NCI-H1092 treated with DMSO at 0.1 percent for 48 hours (cell line): ENCODE measurements at places on chromosomes 5 and 9.

GRCh38 chr9:113160571-113160970 is 9.8 kb downstream of the SLC31A2 start:
- DNase-seq: peak; percentile 2

- DNase-seq: no peak
These were observed 28.1 kb downstream of the ANKRD33B start for GRCh38 chr5:10591966-10592365.

- DNase-seq: no peak
These were observed 148.8 kb upstream of the ABCA1 start for GRCh38 chr9:105076729-105077128.

DNA sequence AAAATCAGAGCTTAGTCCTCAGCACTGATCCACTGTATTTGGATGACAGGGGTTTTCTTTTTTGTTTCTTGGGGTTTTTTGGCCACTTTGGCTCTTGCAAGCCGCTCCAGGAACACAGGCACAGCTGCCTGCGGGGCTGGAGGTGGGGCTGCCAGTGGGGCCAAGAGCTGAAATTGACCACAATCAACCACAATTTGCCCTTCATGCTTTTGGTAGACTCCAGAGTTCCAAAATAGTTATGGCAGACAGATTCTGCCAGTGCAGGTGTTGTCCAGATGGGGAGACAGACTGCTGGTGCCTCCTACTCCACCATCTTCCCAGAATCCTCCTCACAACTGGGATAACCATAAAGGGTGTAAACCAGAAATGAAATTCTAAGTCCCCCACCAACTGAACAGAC is 36.5 kb downstream of the PLEKHG4B start:
- no peak for DNase-seq

DNA sequence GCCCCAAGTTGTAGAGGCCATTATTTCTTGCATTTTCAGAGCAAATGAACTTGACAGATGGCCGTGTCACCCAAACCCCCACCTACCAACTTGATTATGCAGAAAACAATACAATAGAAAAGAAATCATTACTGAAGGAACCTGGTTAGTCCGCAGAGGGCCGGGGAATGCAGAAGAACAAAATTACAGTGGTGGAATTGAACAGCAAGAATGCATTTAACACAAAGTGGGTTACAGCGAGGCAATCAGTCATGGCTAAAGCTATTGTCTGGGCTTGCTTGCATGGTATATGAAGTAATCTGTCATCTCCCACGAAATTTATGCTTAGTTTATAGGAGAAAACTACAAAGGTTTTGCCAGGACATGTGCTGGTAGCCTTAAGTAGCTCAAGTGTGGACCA is 238.3 kb upstream of the IRX1 start:
- no peak for DNase-seq

DNA sequence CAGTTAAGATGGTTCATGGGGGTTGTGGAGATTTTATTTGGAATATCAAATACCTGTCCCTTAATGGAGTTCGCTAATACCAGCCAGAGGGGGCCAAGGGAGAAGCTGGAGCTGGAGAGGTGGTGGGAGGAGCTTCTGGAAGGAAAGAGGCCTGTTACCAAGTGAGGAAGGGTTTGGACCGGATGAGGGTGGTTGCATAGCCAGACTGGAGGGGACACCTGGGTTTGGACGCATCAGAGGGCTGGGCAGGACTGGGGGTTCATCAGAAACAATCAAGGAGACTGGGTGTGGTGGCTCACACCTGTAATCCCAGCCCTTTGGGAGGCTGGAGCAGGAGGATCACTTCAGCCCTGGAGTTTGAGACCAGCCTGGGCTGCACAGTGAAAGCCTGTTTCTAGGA is 111.8 kb upstream of the IER5L start:
- DNase-seq: no peak

DNA sequence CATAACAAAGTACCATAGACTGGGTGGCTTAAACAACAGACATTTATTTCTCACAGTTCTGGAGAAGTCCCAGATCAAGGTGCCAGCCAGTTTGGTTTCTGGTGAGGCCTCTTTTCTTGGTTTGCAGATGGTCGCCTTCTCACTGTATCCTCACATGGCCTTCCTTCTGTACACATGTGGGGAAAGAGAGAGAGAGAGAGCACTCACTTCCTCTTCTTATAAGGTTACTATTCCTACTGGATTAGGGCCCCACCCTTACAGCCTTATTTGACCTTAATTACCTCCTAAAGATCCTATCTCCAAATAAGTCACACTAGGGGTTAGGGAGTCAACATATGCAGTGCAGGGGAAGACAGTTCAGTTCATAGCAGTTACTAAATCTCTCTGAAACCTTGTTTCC is 205.6 kb upstream of the GDNF start:
- no peak for DNase-seq

- DNase-seq: no peak
These were observed 356.7 kb downstream of the NDUFS4 start for GRCh38 chr5:53917095-53917494.

DNA sequence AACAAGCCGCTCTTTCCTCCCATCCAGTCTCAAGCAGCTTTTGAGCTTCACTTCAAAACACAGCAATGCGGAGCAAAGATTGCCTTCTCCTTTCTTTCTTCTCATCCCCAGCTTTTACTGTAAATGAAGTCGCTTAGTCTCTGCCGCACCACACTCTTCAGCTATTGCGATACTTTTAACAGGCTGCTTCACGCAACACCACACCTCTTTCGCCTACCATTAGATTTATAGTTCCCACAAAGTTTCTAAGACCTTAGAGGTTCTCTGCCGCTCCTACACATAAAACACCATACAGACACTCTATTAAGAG is 711 bp downstream of the PGGT1B start:
- no peak for DNase-seq

GRCh38 chr9:75188756-75189155 is 100.4 kb downstream of the OSTF1 start:
- no peak for DNase-seq

DNA sequence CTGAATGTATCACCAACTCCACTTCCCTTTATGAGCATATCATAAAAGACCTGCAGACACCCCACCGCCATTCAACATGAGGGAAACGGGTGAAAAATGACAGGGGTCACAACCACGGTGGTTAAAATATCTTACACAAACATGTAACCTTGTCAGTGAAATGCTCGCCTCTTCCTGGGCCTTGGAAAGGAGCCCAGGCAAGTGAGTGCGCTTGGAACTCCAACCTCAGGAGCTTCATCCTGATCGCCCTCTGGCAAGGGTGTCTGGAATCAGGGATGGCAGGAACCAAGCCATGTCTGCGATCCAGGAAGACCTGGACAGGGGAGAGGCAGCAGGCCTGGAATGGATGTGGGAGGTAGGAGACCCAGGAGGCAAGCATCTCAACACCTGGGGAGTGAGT is 282.7 kb downstream of the GAS1 start:
- no peak for DNase-seq

GRCh38 chr5:107303171-107303968 is 367.4 kb downstream of the EFNA5 start:
- no peak for DNase-seq

GRCh38 chr5:82476155-82476554 is 198.0 kb upstream of the RPS23 start:
- DNase-seq: no peak

- no peak for DNase-seq
These were observed 49.5 kb downstream of the RXRA start for GRCh38 chr9:134375430-134376385.

GRCh38 chr9:133673258-133673655 is 37.1 kb downstream of the DBH start:
- no peak for DNase-seq

DNA sequence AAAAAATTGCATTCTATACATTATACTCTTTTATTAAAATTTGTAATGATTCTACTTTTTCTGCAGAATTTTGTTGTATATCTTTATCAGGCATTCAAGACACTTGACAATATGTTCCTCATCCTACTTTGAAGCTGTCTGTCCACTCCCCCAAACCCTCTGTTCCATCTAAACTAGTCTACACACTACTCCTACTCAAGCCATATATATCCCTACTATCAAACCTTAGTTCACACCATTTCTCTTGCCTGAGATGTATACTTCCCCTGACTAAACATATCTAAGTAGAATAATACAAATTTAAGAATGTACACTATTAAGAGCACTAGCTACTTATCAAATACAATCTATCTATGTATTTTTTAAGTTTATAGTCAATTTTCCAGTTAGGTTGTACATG is 107.1 kb upstream of the FTMT start:
- DNase-seq: no peak

DNA sequence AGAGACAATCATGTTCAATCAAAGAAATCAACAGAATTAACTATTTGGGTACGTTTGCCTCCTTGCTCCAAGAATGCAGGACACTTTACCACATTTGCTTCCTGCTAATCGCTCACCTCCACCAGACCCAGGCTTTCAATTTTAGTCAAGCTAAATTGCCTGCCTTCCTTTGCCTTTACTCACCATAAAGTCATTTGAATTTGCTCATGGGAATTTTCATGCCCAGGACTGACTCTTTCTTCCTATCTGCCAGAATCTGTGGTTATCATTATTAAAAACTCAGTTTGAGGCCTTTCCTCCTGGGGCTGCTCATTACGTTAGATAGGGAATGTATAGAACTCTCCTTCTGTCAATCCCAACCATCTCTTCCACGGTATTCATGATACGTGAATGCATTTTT is 1935.3 kb upstream of the WWC1 start:
- no peak for DNase-seq

DNA sequence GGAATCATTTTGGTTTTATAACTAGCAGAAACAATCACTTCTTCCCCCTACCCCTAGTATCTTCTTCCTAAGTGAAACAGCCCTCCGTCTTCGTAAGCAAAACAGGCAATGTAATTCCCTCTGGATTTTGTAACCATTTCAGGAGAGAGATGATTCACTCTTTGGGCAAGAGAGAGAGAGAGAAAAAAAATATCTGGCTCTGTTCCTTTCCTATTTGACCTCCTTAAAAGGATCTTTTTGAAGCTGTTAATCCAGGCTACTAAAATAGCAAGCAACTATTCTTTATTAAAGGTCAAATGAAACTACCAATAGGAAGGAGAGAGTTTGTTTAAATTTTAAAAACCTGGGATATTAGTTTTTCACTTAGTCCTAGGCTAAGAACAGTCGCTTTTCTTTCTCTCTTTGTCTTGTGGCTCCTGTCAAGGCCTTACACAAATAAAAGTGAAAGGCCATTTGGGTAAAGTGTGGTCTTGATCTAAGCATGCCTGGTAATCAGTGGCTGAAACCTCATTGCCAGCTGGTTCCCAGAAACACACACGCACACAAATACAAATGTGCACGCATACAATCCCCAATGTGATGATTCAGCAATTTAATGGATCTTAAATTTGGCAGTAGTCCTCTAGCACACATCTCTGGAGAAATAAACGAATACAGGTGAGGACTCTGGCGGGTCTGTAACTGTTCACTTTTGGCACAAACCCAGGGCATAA is 70.2 kb downstream of the PRUNE2 start:
- peak; percentile 21 for DNase-seq

- no peak for DNase-seq
These were observed 206.0 kb downstream of the SGCD start for GRCh38 chr5:156532921-156533320.

GRCh38 chr9:91297306-91297705 is 64.4 kb downstream of the AUH start:
- no peak for DNase-seq

GRCh38 chr5:26813235-26813634 is 225.2 kb downstream of the CDH9 start:
- no peak for DNase-seq

DNA sequence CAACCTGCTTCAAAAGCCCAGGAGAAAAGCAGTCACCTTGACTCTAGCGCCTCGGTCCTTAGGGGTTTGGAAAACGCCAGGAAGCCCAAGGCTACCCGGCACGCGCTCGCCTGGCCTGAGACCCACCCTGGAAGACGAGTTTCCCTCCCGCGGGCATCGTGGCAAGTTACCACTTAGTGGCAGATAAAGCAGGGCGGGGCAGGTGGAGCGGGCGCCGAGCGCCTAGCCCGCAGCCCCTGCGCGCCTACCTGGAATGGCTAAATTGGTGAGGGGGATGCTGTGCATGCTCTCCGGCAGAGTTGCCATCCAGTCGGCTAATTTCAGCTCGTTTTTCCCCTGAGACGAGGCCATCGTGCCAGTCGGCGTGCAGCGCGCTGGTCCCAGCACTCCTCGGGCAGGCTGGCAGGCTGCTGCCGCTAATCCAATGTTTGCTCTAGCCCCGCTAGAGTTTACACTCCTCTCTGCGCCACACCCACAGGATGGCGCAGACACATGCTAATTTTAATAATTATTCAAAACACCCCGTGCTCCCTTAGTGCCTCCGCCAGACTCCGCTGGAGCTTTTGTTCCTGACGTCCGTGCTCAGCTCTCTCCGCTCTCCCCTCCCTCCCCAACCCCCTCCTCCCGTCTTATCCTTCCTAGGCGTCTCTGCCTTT is at the start of gene PLCXD3:
Gene PLCXD3, minus strand, starts transcription at position 426 of the 656 bp plus-strand sequence. Its CDS starts 75 bp downstream, at position 351.
- DNase-seq: peak; percentile 19

DNA sequence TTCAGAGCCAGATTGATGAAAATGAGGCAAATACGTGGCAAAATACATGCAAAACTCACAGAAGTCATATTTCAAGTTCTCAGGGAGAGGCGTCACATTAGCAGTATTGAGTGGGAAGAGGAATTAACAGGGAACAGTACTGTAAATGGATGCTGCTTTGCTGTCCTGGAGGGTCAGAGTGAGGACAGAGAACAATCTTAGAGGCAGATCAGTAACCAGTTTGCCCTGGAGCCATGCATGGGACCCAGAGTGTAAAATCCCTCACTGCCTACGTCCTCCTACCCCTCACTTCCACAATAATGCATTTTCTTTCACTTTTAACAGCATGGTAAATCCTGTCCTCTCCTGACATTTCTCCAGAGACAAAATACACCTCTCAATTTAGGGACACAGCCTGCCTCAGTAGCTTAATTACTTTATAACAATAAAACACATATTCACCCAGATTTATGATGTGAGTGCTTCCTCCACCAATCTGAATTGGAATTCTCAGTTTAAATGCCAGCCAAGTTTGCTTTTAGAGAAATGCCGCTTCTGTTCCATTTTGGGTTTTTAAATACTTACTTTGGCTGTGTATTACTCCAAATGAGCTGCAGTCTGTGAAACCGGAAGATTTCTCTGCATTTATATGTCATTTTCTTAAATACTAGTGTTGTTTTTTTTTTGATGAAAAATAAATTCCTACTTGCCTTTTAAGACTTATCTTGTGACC is 70.0 kb downstream of the LMNB1 start:
- no peak for DNase-seq

DNA sequence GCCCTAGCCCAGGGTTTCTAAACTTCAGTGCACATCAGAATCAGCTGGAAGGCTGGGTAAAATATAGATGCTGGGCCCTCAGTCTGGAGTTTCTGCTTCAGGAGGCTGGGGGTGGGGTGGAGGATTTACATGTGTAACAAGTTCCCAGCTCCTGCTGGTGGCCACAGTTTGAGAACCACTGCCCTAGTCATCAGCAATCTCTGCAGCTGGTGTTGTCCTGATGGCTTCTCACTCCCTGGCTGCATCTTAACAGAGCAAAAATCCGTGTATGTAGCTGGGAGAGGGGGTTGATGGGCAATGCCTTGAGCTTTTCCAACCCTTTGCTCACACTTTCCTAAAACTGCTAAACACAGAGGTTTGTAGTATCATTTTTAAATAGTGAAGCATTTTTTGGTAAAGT is 186.0 kb upstream of the KLF9 start:
- DNase-seq: peak; percentile 33
